ENCODE measurements at places on chromosomes 12 and 14.

GRCh38 chr12:73465106-73465505, 1072.5 kb upstream of the ATXN7L3B start:
- DNase-seq: no peak

DNA sequence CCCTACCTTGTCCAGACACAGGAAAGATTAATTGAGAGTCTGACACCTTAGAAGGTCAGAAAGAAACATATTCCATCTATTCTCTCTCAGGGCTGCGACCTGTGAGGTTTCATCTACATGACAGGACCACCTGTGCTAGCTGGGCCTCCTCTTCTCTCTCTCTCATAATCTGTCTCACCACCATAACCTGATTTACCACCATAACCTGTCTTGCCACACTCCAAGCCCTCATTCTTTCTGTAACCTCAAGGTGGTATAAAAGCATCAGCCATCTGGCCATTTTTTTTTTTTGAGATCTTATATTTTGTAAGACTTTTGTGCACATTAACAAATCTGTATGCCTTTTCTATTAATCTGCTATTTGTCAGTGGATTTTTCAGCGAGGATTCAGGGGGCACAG, 75.5 kb downstream of the ACADS start:
- no peak for DNase-seq

GRCh38 chr14:21191809-21192446, 36.1 kb upstream of the OR5AU1 start:
- DNase-seq: peak; percentile 50

- DNase-seq: no peak
Observed at GRCh38 chr14:71071042-71071441, 163.8 kb downstream of the PCNX1 start.

DNA sequence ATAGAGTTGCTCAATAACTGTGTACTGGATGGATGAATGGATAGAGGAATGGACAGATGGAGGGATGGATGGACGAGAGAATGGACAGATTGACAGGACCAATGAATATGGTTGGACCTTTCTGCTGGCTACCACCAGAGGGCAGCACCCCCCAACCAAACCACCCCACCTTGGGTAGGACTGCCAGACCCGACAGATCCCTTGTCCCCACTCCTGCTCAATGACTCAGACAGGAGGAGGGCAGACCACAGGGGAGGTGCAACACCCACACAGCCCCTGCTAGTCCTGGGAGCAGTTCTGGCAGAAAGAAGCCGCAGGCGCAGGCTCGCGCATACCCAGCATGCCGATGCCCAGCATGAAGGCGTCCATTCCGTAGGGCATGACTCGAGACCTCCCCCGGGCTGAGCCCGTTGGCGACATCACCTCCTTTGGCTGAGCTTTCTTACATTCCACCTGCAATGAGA, 12.4 kb downstream of the MSI1 start:
- DNase-seq: peak; percentile 87

GRCh38 chr12:10135126-10135525, 5.1 kb upstream of the CLEC7A start:
- DNase-seq: no peak

DNA sequence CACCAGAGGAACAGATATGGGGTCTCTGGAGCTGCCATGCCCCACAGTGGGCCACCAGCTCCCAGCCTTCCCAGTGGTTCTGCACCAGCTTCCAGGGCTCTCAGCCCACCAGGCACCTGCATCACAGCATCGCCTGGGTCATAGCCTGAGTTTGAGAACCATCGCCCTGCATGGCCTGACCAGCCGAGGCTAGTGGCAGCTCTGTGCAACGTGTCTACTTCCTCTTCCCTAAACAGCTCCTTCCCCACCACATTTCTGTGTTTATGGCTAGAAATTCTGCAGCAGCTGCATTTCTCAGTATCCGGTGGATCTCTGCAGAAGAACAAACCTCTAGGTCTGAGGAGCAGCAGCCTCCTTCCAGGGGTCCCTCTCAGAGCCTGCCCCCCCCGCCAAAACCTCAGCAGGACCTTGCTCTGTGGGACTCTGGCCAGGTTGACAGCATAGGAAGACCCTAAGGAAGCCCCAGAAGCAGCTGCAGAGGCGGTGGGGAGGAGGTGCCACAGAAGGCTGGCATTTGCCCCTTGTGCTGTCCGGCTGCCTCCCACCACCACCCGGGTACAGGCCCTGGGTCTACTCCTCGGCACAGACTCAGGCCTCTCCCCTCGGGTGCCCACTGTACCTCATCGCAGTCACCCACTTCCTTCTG, 47.7 kb downstream of the PSMA6 start:
- DNase-seq: no peak

DNA sequence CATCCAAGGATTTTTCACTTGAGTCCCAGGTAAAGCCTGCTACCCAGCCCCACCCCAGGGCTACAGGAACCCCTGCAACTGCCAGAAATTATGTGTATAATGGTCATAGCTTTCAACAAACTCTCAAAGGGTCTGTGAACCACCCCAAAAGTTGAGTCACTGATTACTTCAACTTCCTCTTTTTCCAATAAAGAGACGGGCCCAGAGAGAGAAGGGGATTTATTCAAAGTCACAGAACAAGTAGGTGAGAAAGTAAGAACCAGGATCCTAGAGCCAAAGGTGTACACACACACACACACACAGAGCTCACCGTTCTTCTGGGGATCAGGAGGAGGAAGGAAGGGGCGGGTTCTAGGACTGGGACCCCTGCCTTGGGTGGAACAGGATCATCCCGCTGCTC, 4.8 kb upstream of the ITPK1 start:
- DNase-seq: no peak

Data from adipocyte (in vitro differentiated cells).